ENCODE measurements at places on chromosomes 1 and 21.

GRCh38 chr1:28416509-28417194, 47.1 kb downstream of the PHACTR4 start:
- DNase-seq = no peak

DNA sequence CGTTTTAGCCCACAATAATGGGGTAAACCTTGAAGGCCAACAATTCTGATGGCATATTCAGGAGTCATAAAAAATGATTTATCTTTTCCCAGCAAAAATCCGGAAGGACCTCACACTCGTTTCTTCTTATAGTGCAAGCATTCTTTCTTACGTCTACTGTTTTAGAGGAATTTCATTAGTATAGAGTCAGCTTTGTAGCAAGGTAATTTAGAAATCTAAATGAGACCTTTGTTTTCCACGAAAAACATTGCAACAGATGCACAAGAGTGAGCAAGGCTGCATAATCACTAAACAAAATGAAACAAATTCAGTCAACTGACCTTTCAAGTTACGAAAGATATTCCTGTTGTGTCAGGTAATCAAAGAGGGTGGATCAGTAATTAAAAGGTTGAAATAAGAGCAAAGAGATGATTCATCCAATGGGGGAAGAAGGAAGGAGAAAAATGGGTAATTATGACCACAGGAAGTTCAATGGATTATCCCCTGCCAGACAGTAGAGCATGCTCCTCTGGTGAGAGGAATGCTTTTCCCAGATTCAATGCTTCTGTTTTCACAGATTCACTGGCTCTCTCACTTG, 560 bp upstream of the CSDE1 start:
- DNase-seq = no peak

DNA sequence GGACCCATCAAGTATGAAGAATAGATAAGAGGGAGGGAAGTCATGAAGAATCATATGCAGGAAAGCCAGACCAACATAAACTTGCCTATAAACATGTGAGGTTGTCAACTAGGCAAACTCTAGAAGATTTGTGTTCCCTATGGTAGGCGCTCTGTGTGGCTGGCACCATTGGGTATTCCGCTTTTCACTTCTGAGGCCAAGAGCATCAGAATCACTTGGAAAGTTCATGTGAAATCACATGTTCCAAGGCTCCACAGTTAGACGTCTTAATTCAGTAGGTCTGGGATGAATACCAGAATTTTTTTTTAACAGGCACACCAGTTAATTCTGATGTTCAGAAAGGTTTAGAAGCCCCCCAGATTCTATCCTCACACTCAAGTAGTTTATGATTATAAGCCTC, 50.5 kb upstream of the LAX1 start:
- DNase-seq = no peak

DNA sequence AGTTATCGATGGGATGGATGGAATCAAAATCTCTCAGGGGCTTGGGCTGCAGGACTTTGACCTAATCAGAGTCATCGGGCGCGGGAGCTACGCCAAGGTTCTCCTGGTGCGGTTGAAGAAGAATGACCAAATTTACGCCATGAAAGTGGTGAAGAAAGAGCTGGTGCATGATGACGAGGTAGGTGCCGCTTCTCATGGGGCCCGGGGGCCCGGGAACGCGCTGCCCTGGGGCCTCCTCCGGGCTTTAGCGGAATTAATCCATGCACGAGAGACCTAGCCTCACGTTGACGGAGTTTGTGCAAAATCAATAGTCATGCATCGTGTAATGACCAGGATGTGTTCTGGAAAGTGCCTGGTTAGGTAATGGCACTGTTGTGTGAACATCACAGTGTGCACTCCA, 43.8 kb downstream of the FAAP20 start:
- no peak for DNase-seq

- DNase-seq = no peak
Measured at GRCh38 chr1:61851849-61852669, 109.8 kb downstream of the PATJ start.

DNA sequence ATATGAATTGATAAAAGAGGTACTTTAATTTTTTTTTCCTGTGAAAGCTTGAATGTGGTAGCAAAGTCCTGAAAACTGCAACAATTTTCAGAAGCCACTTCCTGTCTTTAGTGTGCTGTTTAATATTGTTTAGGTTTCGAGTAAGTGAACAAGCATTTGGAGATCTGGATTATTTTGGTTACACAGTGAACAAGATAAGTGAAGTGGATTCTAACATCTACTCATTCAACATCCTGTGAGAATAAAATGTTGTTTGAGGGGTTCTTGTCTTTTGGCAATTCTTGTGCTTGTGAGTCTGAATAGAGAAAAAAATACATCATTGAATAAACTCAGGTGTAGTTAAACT, 35.2 kb upstream of the PLA2G4A start:
- DNase-seq = no peak

- DNase-seq = no peak
Measured at GRCh38 chr21:37848721-37849490, 67.4 kb downstream of the KCNJ6 start.

DNA sequence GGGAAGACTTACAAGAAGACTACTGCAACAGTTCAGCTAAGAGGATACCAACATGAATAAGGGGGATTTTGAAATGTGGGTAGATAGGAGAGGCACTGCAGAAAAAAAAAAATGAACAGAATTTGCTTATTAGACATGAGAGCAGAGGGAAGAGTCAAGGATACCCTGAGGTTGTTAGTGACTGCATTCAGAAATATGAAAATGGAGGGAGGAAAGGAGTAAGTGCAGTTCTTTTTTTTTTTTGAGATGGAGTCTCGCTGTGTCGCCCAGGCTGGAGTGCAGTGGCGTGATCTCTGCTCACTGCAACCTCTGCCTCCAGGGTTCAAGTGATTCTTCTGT, 23.3 kb downstream of the INPP5B start:
- DNase-seq = no peak

DNA sequence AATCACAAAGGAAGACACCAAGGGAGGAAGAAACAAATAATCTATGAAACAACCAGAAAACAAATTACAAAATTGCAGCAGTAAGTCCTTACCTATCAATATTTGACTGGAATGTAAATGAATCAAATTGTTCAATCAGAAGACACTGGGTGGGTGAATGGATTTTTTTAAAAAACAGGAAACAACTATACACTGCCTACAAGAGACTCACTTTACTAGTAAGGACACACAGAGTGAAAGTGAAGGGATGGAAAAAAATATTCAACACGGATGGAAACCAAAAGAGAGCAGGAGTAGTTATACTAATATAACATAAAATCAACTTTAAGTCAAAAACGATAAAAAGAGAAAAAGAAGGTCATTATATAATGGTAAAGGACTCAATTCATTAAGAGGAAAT, 6.4 kb upstream of the PRSS38 start:
- DNase-seq = no peak

DNA sequence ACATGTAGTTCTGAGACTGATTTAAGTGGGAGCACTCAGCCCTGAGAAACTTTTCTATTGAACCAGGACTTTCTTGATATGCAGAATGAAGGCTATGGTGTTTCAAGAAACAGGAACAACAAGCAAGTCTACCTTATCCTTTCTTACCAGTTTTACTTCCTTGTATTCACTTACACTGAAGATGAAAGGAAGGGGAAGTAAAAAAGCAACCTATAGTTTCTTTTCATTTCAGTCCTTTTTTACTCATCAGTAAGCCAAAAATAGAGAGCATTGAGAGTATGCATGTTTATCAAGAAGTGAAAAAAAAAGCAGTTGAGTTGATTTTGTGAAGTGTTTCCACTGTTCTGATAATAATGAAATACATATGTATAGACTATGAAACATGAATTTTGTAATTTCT, 1010.3 kb downstream of the AMY1C start:
- DNase-seq = no peak

GRCh38 chr1:225695578-225696337, 42.8 kb upstream of the ENAH start:
- DNase-seq = no peak

DNA sequence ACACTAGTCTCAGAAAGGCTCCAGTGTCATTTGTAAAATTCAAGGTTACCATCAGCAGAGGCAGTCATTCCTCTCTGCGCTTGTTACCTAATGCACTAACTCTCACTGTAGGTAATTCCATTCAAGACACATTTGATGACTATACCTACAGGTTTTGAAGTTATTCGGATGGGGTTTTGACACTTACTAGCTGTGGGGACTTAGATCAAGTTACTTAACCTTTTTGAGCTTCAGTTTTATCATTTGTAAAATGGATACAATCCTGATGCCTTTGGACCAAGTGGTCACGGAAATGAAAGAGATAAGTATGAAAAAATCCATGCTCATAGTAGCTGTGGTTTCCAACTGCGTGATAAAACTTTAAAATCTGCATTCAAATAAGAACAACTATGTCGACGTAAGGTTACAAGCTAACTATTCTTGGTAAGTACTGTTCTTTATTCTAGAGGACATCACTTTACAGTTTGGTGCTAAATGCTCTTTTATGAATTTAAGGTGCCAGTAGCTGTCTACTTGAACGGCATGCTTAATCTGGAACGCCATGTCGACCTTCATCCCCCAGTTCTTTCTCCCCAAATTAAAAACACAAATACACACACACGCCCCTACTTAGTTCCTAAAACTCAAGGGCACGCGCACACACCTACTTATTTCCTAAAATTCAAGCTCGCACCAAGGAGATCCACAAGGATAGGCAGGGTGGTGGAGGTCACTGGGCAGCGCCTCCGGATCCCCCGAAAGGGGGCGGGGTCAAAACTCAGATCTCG, 550 bp upstream of the NFYC start:
- no peak for DNase-seq

- DNase-seq = no peak
Measured at GRCh38 chr1:228190778-228191177, 17.1 kb upstream of the OBSCN start.

GRCh38 chr1:37167479-37167878, 133.2 kb upstream of the GRIK3 start:
- no peak for DNase-seq

DNA sequence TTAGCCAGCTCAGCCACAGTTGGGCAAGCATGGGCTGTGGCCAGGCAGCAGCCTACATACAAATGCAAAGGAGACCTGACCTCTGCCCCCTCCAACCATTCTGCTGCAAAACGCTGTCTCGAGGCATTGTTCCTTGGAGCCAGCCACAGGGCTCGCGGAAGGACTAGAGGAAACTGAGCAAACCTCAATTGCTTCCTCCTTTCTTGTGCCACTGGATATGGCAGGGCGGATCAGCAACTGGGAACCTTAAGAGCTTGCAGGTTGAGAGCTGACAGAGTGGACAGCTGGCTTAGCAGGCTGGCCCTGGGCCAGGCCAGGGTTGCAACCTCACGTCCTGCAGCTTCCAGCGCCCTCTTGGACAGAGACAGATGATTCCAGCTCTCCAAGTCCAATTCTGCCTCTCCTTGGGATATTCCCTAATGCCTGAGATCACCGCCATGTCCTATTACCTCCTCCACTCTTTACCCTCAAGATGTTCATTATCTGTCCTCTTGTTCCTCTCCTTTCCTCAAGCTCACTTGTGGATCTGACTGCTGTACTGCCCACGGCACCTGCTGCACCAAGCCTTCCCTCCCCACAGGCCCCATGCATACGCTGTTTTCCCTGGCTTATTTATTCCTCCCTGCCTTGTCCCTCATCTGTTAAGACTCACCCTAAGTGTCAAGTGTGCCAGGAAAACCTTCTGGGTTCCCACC, 67.5 kb downstream of the SDC3 start:
- no peak for DNase-seq

- DNase-seq = no peak
Measured at GRCh38 chr1:173134800-173135199, 72.3 kb downstream of the TNFSF4 start.
